T-helper 9 cell (primary cell): ENCODE measurements at places on chromosomes 6 and 20.

DNA sequence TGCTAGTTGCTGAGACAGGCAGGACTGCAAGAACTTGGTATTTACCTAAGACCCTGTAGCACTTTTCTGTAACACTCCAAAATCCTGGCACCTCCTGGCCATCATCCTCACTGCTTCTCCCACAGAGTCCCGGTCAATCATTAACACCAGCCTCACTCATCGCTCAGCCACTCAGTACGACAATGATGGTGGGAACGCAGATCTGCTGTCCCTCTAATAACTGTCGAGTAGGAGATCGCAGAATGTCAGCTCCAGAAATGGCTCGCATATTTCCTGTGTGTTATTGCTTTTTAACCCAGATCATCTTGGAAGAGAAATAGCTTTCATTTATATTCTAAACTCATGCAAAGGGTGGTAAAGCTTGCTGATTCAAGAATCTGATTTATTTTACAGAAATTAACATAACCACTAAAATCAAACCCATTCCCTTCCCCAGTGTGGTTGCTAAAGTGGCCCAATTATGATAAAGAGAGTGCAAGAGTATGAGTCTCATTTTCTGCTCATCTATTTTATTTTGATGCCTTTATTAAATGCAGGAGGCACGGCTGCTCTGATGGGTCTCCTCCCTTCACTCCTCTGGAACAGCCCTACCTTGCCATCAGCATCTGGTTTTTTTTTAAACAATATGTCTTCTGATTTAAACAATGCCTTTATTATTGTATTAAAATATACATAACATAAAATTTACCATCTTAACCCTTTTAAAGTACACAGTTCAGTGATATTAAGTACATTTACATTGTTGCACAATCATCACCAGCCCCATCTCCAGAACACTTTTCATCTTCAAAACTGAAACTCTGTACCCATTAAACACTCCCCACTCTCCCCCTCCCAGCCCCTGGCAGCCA, 28.3 kb upstream of the GGTLC1 start:
- no peak for DNase-seq

DNA sequence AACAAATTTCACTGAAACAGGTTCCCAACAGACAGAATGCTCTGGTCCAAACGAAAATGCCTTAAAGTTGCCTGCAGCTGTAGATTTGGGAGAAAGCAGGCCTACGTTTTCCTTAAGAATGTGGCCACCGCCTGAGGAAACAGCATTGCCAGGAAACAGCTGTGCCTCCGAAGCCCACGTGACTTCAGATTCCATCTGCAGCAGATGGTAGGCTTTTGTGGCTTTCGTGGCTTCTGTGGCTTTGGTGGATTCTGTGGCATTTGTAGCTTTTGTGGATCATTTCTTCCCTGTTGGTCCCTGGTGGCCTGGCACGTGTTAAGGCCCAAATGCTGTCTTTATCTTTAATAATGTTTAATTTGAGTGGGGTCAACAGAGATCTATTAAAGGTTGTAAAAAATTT, 222.9 kb downstream of the TTLL2 start:
- no peak for DNase-seq

- no peak for DNase-seq
Observed at GRCh38 chr20:21437816-21438215, 40.5 kb upstream of the NKX2-4 start.

DNA sequence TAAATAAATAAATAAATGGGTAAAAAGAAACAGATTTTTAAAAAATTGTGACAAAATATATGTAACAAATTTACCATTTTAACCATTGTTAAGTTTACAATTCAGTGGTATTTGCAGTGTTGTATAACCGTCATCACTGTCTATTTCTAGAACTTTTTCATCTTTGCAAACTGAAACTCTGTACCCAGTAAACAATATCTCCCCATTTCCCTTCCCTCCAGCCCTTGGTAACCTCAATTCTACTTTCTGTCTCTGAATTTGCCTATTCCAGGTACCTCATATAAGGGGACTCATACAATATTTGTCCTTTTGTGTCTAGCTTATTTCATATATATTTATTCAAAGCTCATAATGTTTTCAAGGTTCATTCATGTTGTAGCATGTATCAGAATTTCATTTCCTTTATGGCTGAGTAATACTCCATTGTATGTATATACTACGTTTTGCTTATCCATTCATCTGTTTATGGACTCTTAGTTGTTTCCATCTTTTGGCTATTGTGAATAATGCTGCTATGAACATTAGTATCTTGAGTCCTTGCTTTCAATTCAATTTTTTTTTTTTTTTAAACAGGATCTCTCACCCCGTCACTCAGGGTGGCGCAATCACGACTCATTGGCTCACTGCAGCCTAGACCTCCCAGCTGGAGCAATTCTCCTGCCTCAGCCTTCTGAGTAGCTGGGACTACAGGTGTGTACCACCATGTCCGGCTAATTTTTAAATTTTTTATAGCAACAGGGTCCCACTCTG, 8.9 kb downstream of the MANBAL start:
- no peak for DNase-seq

DNA sequence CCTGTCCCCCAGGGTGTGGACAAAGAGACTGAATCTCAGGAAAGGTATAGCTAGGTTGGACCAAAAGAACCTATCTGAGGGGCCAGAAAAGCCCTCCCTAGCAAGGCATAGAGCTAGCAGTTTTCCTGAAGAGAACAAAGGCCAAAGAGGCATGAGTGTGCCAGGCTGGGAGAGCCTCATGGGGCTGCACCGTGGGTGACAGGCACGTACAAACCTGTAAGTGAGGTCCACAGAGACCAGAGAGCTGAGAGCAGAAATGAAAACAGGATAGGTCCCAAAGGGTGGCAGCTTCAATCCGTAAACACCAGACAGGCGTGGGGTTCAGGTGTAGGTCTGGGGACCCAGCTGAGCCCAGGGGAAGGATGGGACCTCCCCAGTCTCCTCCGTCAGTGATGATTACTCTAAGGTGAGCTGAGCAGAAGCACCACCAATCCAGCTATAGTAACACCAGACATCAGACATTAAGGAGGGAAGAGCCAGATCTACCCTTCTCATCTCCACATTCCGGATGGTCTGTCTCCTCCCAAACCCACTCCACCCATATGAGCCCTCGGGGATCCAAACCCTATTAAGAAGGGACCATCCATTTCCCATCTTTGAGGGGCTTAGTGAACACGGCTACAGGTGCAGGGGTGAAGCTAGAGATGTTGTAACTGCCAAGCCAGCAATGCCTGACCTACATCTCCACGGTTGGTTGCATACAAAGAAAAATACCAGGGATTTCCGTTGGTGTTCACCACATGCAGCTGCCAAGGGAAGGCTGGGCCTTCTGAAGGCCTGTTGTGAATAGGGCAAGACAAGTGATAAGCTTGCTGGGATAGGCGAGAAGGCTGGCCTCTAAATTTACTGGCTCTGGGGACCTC, 38.3 kb downstream of the BCL2L1 start:
- no peak for DNase-seq

DNA sequence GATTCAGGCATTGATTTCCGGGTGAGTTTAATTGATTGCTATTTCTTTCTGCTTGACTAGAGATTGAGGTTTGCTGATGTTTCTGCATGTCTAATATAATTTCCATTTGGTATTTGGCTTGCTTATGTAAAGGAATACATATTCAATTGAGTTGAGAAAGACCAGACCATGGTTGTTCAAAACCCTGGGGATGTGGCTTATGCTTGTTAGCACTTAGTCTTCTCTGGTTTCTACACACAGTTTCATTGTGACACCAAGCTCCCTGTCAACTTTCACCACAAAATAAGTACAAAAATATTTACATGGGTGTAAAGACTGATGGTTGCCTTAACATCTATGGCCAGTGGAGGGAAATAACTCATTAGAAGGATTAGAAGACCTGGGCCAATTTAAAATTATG, 209.6 kb downstream of the CDH26 start:
- DNase-seq: no peak

DNA sequence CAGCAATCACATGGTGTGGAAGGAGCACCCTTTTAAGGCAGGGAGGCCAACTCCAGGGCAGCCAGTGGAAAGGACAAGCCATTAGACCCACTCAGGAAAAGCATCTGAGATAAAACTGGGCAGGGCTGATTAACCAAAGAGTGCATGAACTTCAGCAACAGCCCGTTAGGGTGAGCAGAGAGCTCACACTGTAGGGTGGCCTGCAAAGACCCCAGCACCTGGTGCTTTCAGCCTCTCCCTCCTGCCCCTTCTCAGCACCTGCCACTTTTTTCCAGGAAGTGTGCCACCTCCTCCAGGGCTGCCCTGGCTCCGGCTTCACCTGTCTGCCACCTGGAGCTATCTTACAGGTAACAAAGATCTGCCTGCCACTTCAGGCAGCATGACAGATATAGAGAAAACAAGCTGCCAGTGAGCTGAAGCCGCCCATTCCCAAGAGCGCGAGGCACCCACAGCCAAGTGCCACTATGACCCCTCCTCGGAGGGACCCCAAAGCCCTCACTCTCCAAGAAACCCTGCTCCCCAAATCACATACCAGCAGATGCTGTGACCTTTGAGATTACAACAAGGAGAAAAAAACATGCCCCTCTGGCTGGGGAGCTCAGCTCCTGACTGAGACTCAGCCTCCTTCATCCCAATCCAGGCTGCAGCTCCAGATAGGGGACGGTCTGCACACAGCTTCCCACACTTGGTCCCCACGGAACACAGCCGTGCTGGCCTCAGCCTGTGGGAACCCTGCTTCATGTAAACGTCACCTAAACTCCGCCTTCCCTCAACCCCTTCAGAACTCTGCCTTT, 71.2 kb downstream of the ABHD12 start:
- no peak for DNase-seq

GRCh38 chr6:15735567-15736265, 72.9 kb upstream of the DTNBP1 start:
- DNase-seq: no peak

- no peak for DNase-seq
Observed at GRCh38 chr6:106321940-106322339, 3.6 kb downstream of the ATG5 start.

DNA sequence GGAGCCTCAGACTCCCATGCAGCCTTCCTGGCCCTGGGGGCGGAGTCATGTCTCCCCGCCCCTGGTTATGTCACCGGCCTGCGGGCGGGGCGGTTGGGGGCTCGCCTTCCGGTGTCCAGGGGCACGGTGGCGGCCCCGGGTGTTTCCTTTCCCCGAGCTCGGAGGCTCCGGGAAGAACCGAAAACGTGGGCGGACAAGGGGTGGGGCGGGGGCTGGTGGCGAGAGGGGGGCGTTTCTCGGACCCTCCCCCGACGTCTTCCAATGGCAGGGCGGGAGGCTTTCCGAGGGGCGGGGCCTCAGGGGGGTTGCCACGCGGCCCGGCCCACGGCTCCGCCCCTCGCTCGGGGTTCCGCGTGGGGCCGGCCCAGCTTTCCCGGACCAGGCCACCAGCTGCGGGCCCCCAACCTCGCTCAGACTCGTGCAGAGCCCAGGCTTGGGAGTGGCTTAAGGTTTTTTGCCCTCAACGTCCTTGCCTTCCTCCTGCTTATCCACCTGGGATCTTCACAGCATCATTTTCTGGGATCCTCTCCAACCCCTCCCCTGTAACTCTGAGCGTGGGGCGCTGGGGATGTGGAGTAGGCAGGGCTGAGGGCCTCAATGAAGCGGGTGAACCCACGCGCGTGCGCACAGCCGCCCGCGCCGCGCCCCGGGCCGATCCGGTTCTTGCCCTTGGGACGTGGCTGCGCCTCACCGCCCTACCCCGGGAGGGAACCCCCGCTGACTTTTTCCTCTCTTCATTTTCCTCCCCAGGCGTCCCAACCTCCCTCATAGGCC, 2.1 kb upstream of the NRN1 start:
- no peak for DNase-seq

DNA sequence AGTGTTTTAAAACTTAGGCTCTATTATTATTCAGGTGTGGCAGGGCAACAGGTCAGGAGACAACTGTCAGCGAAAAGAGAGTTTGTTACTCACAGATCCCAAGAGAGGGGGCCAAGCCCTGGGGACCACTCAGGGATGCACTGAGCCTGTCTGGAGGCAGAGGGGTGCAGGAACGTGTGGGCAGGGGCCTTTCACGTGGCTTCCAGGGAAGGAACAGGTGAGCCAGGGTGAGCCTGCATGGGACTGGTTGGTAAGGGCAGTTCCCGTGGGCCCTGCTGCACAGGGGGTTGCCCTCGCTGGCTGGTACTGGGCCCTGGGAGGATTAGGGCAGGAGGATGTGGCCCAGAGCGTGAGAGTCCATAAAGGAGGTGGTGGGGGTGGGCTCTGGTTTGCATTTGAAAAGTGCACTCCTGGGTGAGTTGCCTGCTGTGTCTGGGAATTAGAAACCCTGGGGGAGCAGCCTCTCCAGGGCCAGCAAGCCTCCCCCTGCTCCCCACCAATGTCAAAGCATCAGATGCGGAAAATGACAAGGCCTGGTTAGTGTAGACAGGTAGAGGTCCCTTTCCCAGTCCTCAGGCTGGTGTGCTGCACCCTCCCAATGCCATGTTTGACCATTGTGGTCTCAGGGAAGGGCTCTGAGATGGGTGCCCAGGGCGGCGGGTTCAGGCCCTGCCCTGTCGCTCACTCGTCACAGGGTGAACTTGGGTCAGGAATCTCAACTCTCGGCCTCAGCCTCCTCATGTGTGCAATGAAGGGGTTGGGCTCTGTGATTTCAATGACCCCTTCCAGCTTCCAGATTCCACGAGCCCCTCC, 127.4 kb upstream of the RPS6KA2 start:
- no peak for DNase-seq

DNA sequence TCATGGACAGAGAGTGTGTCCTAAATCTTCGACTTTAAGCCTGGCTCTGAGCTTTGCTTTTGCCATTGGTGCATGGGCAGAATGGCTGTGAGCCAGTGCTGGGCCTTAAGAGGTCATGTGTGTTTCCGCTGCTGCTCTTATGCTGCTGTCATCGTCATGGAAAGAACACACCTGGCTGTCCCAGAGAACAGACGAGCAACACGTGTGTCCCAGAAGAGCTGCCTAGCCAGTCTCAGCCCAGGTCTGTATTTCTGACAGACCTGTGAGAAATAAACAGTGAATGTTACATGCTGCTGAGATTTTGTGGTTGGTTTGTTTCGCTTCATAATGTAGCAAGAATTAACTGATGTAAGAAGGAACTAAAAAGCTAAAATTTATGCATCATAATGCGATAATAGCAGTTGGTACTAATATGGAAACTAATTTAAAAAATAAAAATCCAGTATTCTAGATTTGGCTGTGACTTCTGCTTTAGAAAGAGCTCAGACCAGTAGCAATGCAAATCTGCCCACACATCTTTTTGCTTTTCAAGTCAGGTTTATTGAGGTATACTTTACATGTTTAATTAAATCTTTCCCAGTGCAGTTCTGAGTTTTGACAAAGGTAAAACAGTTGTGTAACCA, 11.5 kb upstream of the SCP2D1 start:
- no peak for DNase-seq

- DNase-seq: no peak
Observed at GRCh38 chr6:105259913-105260889, 80.4 kb upstream of the POPDC3 start.

- DNase-seq: no peak
Observed at GRCh38 chr20:61477451-61477861, 225.4 kb downstream of the CDH4 start.

GRCh38 chr20:53488775-53489272, 104.8 kb downstream of the ZNF217 start:
- DNase-seq: no peak

- no peak for DNase-seq
Observed at GRCh38 chr6:33702345-33702977, 9.0 kb downstream of the UQCC2 start.

GRCh38 chr6:159443417-159443920, 249.6 kb downstream of the SOD2 start:
- DNase-seq: no peak
